ENCODE measurements at places on chromosomes 5 and 9.

- no peak for DNase-seq
Measured at GRCh38 chr9:134544388-134545214, 97.0 kb upstream of the COL5A1 start.

DNA sequence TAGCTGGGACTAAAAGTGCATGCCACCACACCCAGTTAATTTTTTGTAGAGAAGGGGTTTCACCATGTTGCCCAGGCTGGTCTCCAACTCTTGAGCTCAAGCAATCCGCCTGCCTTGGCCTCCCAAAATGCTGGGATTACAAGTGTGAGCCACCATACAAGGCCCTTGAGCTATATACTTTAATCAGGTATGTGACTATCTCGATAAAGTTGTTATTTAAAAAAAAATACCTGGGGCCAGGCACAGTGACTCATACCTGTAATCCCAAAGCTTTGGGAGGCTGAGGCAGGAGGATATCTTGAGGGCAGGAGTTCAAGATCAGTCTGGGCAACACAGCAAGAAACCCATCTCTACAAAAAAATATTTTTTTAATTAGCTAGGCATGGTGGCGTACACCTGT lies 19.2 kb downstream of the RNF145 start:
- DNase-seq = no peak

GRCh38 chr9:133855371-133855770 lies 117.2 kb upstream of the SARDH start:
- no peak for DNase-seq

GRCh38 chr5:58122157-58122556 lies 337.7 kb downstream of the PLK2 start:
- DNase-seq = no peak

DNA sequence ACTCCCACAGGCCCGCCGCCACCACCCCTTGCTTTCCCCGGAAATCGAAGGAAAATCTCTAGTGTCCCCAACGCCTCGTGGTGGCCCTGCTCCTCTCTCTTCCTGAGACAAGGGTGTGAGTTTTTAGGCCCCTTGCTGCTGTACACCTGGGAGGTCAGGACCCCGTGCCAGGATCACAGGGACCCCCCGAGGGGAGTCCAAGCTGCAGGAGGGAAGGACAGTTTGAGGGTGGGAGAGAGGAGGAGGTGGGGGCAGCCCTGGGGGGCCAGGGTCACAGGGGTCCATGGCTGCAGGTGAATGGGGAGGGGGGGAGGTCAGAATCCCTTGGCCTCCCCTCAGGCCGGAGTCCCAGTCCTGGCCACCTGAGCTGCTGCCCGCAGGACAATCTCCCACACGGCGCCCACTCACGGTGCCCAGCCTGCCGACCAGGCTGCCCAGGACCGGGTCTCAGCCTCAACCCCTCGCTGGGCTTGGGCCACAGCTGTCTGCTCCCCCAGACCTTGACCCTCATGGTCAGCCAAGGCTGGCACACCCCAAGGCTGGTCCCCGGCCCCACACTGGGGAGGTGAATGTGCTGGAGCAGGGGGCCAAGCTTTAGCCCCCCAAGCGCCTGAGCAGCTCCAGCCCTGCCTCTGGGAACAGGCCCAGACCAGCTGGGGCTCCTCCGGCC lies 19.9 kb downstream of the TPPP start:
- DNase-seq = no peak

- no peak for DNase-seq
Measured at GRCh38 chr5:16819522-16820167, 116.4 kb downstream of the MYO10 start.

- no peak for DNase-seq
Measured at GRCh38 chr5:132110930-132111329, 37.3 kb downstream of the CSF2 start.

DNA sequence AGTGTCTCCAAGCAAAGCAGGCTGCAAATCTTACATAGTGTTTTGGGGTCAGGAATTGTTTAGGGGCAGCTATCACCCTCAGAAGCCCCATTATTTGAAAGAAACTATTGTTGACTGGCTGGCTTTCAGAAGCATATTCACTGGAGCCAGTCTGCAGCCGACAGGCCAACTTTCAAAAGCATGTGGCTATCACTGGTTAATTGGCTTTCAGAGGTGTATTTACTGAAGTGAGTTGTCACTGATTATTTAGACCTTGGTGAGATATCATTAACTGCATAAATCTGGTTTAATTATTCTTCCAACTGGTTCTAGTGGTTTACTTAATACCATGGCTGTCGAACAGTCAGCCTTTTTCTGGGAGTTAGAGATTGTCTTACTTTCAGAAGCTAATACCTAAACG lies 247.0 kb downstream of the CWC27 start:
- DNase-seq = no peak
